M059J (cell line): ENCODE measurements at places on chromosomes 5 and 9. TPM values are rescaled to one million over a fixed set of nuclear protein-coding genes. Genes with fewer than 3 reads are reported as not detected.
A peak's percentile ranks its signal among the peaks of the same experiment; 100 is the strongest.

MRPL36 gene
- total RNA-seq = 55.7 and 57.9 TPM in 2 replicates

SH3RF2 gene
- total RNA-seq = 7.6 and 11.9 TPM in 2 replicates

DNA sequence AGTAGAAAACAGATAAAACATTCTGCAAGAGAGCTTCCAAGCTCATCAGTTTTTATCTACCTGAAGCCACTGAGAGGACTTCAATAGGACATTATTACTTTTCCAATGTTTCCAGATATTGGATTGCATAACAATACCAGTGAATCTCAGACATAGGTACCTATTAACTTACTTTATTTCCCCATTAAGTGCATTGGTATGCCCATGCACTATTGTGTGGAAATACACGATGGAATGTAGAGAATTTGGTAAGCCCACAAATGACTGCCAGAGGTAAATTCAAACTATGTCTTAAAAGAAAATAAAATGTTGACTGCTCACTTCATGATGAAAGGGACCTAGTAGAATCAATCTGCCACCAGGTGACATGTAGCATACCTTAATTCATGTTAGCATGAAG is 48.1 kb upstream of the PRR16 start:
- DNase-seq = peak; percentile 45

GRCh38 chr9:5563417-5563815 is 53.1 kb downstream of the PDCD1LG2 start:
- peak; percentile 26 for DNase-seq

DNA sequence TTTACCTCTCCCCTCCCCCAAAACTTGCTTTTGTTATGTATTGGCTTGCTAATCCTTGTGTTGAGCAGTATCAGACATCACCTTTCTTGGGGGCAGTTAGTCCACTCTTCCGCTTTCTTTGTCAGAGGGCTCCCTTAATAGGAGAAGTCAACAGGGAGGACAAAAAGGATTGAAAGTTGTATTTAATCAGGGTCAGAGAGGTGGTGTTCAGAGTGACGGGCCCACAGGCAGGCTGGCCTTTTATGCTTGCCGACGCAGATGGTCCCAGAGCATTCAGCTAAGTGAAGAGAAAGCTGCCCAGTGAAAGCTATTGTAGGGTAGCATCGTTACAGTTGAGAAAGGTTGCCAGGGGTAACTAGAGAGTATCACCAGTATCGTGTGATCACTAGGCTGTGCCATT is 131.1 kb downstream of the ZCCHC7 start:
- no peak for DNase-seq

- DNase-seq = no peak
These were observed 39.2 kb upstream of the MAN2A1 start for GRCh38 chr5:109650493-109650892.

CCL21 gene
- not detected in 2 replicates for total RNA-seq

ZNF474 gene
- not detected in 2 replicates for total RNA-seq

DNA sequence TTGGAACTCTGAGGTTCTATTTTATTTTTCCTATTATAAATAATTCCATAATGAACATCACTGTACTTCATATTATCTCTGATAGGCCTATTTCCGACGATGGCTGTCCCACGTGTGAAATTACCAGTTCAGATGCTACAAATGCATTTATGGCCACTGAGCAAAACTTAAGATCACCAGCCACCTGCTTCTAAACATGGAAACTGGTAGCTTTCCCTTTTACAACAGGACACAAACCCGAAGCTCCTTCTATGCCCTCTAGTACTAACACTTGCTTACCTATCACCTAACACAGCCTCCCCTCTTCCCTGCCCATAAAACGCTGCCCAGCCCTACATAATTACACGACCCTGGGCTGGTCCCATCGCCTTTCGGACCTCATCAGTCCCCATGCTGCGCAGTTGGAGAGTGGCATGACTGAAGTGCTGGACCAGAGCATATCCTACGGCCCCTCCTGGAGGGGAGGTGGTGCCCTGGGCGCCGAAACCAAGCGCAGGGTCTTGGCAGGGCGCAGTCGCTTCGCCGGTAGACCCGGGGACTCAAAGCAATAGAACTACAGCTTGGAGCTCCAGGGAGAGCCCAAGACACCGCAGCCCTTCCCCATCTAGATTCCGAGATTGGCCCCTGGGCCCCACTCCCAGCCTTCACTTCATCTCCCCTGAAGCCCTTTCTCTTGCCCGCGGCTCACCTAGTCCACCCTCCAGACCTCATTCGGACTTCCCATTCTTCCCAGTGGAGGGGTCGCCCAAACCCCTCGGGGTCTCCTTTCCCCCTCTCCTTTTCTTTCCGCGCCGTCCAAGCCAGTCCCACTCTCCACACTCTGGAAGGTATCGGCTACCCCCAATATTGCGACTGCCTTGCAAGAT is 1.0 kb upstream of the SAP30L start:
- peak; percentile 20 for DNase-seq

SMC5 gene
- 19.8 and 21.4 TPM in 2 replicates for total RNA-seq

EXD3 gene
- total RNA-seq = 1.6 and 2.7 TPM in 2 replicates
